ENCODE measurements at places on chromosomes 16 and 17.

DNA sequence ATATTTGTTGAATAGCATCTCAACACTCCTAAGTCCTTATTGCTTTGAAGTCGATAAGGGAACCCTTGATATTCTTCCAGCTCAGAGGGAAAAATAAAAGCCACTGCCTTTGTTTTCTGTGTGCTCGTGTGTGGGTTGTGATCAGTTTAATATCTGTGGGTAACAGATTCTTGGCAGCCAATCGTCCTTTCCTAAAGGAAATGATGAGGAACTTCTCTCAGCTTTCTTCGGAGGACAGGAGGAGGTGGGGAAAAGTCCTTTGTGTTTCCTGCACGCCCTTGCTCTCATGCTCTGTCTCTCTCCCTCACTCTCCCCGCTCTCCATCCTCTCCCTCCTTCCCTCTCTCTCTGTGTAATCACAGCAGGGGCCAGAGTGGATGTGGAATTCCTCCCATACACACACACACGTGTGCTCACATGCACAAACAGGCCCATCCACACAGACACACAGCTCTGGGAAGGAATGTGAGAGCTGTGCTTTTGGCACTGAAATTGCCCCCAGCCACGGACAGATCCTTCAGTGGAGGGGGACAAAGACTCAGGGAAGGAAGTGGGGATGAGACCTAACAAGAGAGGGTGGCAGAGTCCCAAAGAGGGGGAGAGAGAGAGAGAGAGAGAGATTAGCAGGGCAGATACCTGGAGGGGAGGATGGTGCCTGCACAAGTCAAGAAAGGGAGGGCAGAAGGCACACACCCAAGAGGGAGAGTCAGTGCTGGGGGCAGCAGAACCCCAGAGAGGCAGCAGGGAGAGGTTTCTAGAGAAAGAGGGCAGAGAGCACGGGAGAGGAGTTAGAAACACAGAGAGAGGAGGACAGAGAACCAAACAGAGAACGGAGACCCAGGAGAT lies 83.5 kb upstream of the PLCG2 start:
- no peak for DNase-seq

GRCh38 chr16:610513-611381 lies 20.0 kb upstream of the WFIKKN1 start:
- peak; percentile 78 for DNase-seq

GRCh38 chr16:64704386-64704785 lies 417.5 kb downstream of the CDH11 start:
- no peak for DNase-seq

GRCh38 chr17:3594051-3594800 lies 15.0 kb downstream of the TRPV1 start:
- no peak for DNase-seq

DNA sequence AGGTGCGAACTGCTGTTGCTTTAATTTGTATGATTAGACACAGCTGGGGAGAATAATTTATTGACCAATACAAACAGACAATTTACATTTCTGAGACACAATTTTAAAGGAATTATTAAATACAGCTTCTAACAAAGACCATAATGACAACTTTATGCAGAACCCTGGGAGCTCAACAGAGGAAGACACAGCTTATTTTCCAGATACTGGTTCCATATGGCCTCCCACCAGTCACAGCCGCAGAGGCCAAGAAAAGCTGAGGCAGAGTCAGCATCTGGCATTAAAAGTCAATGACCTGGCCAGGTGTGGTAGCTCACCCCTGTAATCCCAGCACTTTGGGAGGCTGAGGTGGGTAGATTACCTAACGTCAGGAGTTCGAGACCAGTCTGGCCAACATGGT lies 66.1 kb upstream of the BCAR1 start:
- no peak for DNase-seq

DNA sequence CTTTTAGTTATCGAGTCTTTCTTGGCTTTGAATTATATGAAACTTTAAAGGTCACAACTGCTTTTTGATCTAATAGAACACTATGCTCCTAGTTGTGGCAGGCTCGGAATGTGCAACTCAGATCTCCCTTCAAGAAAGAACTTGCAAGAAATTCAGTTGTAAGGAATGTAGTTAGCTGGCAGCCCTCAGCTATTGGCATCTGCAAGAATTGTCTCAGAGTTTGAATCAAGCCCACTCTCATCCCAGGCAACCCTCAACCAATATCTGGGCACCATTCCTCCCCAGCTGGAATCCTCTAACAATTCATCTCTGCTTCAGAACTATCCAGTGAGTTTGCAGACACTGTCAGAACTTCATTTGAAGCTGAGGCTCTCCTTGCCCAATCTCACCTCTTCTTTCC lies 447.2 kb downstream of the KIF2B start:
- no peak for DNase-seq

DNA sequence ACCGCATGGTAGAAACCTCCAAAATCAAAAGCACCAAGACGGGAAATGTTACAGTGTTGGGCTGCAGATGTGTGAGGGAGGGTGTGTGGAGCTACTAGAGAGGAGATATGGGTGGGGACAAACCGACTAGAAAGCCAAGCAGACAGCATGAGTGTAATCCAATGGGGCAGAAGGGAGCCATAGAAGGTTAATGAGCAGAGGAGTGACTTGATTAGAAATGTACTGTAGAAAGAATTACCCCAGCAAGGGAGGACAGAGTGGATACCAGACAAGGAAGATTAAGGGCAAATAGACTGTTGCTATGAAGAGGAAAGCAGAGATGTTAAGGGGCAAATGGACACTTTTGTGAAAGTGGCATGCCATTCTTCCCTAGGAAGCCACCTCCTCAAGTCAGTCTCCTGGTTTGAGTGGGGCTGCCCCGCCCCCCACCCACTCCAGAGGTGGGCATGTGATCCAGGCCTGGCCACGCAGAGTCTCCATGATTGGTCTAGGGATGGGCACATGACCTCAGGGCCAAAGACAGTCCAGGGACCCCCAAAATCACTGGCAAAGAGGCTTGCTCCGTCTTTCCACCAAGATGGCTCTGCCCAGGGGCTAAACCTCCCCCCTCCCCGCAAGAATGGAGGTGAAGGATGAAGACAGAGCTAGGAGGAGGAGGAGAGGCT lies 4.3 kb downstream of the COTL1 start:
- DNase-seq = no peak

- peak; percentile 97 for DNase-seq
Observed at GRCh38 chr17:42566883-42567573, at the start of gene MLX. Gene MLX, plus strand, starts transcription at chr17:42567100. Its CDS starts 25 bp downstream, at chr17:42567125.

GRCh38 chr17:64097196-64097936 lies 32.6 kb downstream of the ERN1 start:
- DNase-seq = no peak

DNA sequence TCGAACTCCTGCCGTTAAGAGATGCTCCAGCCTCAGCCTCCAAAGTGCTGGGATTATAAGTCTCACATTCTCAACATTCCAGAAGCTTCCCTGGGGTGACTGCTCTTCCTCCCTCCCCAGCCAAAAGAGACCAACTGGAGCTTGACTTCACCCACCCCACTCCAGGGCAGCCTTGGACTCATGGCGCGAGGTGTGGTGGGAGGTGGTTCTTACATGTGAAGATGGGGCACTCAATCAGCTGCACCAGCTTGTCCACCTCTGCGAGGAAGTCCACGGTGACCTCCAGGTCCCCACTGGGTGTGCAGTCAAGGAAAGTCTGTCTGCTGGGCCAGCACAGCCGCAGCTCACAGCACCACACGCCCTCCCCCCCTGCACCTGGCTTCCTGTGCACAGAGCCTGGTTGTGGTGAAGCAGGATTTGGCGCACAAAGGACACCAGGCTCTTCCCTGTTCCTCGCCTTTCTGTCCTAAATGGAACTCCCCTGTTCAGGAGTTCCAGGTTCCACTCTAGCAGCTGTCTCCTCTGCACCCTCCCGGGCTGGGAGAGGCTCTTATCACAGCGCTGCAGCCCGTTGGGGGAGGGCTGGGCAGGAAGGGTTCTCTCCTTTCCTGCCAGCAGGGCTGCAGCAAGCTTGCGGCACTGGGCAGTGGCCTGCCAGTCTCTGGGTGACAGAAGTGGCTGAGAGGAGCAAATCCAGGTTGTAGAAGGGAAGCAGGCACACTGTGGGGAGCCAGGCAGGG lies 9.6 kb upstream of the MTSS2 start:
- DNase-seq = no peak

GRCh38 chr16:2749936-2750335 lies 2.5 kb upstream of the SRRM2 start:
- DNase-seq = no peak

DNA sequence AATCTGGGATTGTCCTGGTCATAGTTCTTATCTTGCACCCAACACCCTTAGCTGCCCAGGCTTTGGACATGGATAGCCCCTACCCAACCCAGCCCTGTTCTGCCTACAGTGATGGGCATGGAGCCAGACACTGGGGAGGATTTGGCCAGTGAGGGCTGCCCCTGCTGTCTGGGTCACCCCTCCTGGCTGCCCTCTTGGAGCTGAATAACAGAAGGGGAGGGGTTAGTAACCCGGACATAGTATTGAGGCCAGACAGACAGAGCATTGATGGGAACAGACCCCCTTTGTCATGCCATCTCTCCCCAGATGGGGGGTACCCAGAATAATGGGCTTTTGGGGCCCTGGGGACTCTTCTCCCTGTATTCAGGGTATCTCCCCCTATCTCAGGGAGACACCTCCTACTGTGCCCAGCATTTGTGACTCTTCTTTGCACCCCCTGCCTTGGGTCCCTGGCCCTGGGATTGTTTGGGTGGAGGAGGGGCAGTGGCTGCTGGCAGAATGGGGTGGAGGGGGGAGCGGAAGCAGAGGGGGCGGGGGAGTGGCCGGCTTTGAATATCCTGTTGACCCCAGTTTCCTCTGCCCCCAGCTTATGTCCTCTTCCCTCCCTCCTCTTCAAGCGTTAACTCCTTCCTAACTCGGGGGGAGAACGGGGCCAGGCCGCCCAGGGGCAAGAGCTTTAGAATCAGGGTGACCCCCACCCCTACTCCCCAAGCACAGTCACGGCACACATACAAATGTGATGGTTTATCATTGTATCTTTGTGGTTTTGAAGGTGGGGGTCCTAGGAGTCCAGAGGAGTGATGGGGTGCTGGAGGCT lies 17.0 kb downstream of the GJD3 start:
- DNase-seq = no peak

- no peak for DNase-seq
Observed at GRCh38 chr17:27544350-27545131, 86.4 kb upstream of the LGALS9 start.

- peak; percentile 76 for DNase-seq
Observed at GRCh38 chr16:58013201-58013956, 12.2 kb downstream of the USB1 start.

DNA sequence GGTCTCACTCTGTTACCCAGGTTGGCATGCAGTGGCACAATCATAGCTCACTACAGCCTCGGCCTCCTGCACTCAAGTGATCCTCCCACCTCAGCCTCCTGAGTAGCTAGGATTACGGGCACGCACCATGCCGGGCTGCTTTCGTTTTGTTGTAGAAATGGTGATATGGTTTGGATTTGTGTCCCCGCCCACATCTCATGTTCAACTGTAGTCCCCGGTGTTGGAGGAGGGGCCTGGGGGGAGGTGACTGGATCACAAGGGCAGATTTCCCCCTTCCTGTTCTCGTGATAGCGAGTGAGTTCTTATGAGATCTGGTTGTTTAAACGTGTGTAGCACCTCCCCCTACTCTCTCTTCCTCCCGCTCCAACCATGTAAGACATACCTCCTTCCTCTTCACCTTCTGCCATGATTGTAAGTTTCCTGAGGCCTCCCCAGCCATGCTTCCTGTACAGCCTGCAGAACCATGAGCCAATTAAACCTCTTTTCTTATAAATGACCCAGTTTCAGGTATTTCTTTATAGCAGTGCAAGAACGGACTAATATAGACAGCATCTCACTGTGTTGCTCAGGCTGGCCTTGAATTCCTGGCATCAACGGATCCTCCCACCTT lies 6.0 kb downstream of the PDZD9 start:
- no peak for DNase-seq

DNA sequence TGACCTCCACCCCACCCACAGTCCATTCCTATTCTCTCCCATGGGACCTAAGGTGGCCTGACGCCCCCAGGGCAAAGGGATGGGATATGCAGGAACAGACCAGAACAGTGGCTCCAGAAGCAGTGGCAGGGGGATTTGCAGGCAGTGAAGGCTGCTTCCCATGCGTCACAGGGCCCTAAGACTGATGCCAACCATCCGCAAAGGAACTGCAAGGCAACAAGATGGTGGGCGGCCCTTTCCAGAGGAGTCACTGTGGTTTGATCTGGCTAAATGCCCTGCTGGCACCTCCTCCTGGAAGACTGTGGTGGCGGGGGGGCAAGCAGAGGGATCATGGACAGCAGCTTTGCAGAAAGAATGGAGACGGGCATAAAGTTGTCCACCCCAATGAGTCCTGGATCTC lies 4.4 kb upstream of the SLC39A11 start:
- no peak for DNase-seq

DNA sequence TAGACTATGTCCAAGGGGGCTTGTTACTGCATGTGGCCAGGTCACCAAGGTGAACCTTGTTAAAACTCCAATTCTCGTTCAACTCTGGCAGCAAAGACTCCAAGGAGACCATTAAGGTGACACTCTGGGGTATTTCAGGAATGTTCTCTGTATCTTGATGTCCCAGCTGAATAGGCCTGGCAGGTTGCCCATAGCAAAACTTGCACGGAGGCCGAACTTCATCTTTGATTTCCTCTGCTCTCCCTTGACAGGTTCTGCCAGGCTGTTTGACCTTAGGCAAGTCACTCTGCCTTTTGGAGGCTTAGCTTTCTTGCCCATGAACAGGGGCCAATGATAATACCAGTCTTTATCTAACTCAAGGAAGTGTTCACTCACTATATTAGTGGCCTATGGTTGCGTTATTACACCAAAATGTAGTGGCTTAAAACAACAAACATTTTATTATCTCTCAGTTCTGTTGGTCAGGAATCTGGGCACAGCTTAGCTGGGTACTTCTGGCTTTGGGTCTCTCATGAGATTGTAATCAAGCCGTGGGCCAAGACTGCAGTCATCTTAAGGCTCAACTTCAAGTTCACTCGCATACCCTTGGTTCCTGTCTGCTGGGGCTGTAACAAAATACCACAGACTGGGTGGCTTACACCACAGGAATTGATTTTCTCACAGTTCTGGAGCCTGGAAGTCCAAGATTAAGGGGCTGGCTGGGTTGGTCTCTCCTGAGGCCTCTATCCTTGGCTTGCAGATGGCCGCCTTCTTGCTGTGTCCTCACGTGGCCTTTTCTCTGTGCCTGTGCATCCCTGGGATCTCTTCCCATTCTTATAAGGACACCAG lies 168.5 kb downstream of the UTP18 start:
- DNase-seq = no peak

- DNase-seq = no peak
Observed at GRCh38 chr16:8730335-8730915, 56.0 kb downstream of the ABAT start.

GRCh38 chr17:83101805-83102480 lies 22.5 kb downstream of the METRNL start:
- DNase-seq = no peak

Data from trophoblast cell (in vitro differentiated cells and primary cell).